Cardiac septum (tissue), 1 donor: ENCODE measurements at places on chromosomes 2 and 18. TPM values are rescaled to one million over a fixed set of nuclear protein-coding genes. Genes with fewer than 3 reads are reported as not detected.

The GAL3ST2 gene
- not detected for total RNA-seq

The SKA1 gene
- total RNA-seq = 0.13 TPM

The UGT1A6 gene
- not detected for total RNA-seq

The FBXO41 gene
- total RNA-seq = 1.3 TPM

The ATG4B gene
- 46.4 TPM for total RNA-seq

The C1QL2 gene
- total RNA-seq = not detected

The TRIM43 gene
- not detected for total RNA-seq

The CCBE1 gene
- total RNA-seq = 0.05 TPM

GRCh38 chr2:72755647-72756423 is 70.0 kb downstream of the EXOC6B start:
- no peak for DNase-seq

GRCh38 chr2:134124047-134124753 is 129.7 kb upstream of the MGAT5 start:
- DNase-seq = no peak

- no peak for DNase-seq
These were observed 305.2 kb upstream of the UBE2E3 start for GRCh38 chr2:180675170-180675569.

DNA sequence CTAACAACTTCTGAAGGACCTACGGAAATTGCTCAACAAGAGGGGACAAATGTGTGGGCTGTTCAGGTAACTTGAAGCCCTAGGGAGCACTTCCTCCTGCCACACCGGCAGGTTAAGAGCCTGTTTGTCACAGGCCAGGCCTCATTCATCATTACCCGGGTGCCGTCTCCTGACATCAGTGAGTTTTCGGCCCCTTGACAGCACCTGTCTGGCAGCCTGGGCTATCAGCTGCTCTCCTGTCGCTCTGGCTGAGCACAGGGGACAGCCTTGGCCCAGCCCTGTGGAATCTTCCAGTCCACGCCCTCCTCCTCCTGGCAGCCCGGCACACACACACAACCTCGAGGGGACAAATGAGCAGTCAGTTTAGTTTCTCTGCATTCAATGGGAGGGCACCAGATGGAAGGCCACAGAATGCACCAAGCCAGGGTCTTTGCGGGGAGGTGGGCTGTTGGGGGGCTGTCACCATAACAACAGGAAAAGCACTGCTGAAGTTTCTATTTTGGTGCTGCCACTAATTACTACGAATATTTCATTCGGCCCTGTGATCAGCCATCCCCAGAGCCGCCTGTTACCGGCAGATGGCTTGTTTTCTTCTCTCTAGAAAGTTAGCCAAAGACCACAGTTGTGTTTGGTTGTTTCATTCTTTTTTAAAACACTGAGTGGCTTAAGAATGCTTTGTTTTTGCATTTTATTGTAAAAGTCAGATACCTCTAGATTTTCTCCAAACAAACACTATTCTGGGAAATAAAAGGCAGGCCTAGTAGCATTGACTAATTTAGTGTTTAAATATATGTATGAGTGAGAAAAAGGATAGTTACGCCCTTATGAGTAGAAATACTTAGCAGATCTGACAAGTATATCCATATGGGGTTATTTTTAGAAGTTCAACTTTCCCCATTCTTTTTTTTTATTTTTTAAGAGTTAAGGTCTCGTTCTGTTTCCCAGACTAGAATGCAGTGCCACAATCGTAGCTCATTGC is 189.9 kb upstream of the NDUFV2 start:
- DNase-seq = no peak

- no peak for DNase-seq
These were observed 211.4 kb downstream of the KLHL29 start for GRCh38 chr2:23596316-23596885.

DNA sequence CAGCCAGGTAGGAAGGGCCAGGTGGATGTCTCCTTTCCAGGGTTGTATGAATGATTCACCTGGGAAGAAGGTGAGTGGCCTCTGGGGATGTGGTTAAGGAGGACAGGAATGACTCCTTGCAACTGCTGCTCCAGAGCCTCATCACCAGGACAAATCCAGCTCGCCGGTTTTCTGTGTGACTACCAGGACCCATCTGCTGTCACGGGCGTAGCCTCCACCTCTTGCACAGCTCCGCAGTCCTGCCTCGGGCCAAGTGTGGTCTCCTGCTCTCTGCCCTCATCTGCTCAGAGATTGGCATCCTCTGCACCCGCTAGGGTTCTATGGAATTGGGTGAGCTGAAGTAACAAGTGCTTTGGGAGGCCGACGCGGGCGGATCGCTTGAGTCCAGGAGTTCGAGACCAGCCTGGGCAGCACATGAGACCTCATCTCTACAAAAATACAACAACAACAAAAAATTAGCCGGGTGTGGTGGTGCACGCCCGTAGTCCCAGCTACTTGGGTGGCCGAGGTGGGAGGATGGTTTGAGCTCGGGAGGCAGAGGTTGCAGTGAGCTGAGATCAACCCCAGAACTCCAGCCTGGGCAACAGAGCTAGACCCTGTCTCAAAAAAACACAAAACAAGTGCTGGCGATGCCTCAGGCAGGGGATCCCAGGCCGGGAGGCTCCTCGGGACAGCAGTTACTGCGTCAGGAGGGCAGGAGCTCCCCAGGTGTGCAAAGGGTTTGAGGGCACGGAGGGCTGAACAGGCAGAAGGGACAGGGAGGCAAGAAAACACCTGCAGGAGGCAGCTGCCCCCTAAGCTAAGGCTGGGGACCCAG is 831 bp upstream of the D2HGDH start:
- DNase-seq = no peak

DNA sequence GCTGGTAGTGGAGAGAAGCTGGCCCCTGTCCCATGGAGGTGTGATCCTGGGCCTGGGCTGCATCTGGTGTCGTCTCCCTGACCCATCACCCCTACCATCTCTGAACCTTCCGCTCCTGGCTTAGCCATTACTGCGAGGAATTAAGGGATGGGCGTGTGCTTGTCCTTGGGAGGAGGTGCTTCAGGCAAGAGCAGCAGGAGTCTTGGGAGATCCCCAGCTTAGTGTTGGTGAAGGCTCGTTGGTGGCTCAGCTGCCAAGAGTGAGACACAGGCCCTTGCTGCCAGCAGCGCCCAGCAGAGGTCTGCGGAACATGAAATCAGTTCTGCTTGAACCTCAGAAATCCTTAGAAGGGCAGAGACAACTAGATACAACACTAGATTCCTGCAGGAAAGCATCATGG is 59.9 kb upstream of the TGFA start:
- DNase-seq = no peak

DNA sequence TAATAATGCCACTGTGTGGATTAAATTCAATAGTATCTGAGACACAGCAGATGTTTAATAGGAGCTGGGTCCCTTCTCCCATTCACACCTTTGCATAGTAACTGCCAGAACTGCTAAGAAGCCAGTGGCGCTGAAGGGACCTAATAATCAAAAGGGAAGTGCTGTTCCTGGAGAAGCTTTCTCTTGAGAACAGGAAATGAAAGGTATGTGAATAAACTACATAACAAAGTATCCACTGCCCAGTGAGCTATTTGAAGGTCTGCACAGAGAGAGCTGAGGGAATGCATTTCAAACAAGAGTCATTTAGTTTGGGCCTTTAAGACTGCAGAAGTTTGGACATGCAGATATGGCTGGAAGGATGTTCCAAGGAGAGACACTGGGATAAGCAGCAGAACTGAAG is 56.1 kb upstream of the KIDINS220 start:
- no peak for DNase-seq

DNA sequence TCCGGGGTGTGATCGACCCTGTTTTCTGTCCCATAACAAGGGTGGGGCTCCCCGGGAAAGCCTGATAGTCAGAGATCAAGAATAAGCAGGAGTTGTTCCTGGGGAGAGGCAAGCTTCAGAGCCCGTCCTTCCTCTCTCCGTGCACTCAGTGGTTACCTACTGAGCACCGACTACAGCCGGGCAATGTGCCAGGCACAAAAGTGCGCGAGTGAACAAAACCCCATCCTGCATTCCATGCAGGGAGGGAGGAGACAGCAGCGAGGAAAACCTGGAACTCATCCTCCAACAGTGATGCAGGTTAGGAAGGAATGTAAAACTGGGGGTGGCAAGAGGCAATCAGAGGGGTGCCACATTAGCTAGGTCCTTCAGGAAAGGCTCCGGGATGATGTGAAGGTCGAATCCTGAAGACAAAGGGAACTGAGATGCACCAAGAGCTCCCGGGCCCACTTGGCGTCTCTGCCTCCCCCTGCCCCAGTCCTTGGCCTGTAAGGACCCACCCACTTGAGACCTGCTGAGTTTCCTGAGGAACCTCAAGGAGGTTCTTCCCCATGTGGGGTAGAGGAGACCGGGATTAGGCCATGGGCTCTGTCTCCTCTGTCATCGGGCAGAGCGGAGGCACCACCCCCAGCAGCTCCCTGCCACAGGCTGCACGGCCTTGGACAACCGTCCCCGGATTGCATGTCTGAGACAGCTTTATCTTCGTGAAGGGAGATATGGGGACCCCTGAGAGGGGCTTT is 198.2 kb downstream of the NDUFA10 start:
- peak; percentile 46 for DNase-seq

DNA sequence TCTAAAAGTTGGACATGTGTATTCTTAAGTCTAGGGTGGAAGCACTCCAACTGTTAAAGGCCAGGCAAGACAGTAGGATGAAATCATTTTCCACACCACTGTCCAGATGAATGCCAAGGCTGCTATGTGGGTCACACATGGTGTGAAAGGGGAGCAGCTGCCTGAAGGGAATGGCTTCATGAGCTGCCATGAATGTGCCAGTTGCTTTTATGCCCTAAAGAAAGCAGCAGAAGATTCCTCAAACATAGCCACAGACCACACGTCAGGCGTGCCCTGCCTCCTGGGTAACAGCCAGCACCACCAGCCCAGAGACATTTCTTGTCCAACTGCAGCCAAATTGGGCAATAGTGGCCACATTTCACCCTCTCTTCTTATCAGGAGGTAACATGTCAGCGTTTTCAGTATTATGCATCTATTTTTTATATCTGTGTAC is 130.2 kb downstream of the MTCL1 start:
- DNase-seq = no peak

- no peak for DNase-seq
These were observed 397.1 kb downstream of the KCNJ3 start for GRCh38 chr2:155095613-155096012.

- DNase-seq = no peak
These were observed 150.7 kb upstream of the SLC14A2 start for GRCh38 chr18:45464619-45465018.

- DNase-seq = no peak
These were observed 5.4 kb downstream of the METTL21A start for GRCh38 chr2:207619764-207620203.

DNA sequence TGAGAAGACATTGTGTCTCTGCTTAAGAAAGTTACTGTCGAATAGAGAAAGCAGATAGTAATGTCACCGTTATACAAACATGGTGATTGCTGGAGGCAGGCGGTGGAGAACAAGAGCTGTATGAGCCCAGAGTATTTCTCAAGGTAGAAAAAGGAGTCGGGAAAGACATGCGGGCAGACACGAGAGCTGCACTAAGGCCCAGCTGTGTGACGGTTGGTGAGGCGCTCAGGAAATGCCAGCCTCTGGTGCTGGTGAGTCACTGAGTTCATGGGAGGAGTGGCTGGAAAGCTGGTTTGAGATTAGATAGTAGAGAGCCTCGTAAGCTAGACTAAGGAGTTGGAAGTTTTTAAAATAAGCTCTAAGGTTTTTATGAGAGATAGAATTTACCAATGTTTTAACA is 390.9 kb upstream of the TRIB2 start:
- DNase-seq = no peak

- DNase-seq = no peak
These were observed 55.9 kb downstream of the LDAH start for GRCh38 chr2:20766798-20767644.

DNA sequence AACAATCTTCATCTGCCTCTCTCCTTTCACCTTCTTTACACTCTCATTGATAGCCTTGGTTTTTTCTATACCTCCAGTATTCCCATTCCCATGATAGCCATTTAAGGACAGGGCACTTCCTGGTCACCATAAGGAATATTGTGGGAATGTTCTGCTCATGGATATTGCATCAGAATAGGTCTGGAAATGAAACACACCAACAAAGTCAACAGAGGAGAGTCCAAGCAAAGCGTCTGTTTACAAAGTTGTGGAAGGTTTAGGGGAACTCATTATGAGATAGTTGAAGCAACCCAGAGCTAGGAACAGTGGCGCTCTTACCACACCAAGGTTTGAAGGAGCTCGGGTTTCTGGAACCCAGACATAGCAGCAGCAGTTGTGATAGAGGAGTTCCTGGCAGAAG is 150.3 kb upstream of the TNP1 start:
- DNase-seq = no peak
